ENCODE measurements at places on chromosomes 3 and 15.

DNA sequence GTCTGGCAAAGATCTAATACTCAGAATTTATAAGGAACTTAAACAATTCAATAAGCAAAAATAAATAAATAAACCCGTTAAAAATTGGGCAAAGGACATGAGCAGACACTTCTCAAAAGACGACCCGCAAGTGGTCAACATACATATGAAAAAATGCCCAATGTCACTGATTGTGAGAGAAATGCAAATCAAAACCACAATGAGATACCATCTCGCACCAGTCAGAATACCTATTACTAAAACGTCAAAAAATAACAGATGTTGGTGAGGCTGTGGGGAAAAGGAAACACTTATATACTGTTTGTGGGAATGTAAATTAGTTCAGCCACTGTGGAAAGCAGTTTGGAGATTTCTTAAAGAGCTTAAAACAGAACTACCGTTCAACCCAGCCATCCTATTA lies 188.0 kb upstream of the MRPL3 start:
- no peak for DNase-seq

- DNase-seq, result no peak
Observed at GRCh38 chr3:145224886-145225285, 936.1 kb downstream of the PLOD2 start.

DNA sequence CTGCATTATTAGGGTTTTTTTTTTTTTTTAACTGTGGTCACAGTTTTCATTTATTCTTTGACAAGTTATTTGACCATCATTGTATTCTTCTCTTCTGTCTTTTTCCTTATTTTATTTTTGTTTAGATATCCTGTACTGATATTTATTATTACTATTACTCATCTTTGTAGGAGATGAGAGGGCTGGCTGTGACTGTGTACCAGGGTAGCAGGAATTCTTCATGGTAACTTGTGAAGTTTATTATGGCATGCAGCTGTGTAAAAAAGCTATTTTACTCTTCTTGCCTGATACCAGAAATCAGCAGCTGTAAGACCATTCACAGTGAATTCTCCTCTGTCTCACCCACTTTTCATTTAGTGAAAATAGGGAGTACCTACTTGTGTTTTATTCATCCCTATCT lies 44.5 kb downstream of the ATP6V1A start:
- DNase-seq, result no peak

GRCh38 chr3:99637368-99638111 lies 854 bp upstream of the COL8A1 start:
- peak; percentile 73 for DNase-seq

GRCh38 chr3:197256104-197256503 lies 42.3 kb downstream of the DLG1 start:
- DNase-seq, result no peak

DNA sequence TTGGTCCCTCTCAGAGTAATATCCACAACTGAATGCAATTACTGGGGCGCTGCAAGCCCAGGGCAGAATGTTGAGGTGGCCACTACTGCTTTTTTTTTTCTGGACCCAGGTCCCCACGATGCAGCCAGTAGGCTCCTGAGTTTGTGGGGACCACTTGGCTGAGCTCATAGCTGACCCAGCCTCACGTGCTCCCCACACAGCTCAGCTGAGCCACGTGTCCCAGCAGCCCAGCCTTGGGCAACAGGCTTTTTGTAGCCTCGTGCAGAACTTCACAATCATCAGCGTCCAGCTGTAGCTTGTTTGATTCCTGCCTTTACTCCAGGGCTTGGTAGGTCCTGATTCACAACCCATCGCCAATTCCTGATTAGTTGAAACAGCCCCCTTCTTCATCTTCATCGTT lies 117.3 kb downstream of the ETFA start:
- no peak for DNase-seq

DNA sequence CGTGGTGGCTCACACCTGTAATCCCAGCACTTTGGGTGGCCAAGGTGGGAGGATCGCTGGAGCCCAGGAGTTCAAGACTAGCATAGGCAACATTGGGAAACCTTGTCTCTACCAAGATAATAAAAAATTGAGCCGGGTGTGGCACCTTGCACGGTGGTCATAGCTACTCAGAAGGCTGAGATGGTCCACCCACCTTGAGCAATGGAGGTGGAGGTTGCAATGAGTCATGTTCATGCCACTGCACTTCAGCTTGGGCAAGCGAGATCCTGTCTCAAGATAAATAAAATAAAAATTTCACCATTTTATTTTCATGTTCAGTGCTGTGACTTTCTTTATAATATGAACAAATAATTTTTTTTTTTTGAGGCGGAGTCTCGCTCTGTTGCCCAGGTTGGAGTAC lies 12.5 kb downstream of the MAPK6 start:
- no peak for DNase-seq

DNA sequence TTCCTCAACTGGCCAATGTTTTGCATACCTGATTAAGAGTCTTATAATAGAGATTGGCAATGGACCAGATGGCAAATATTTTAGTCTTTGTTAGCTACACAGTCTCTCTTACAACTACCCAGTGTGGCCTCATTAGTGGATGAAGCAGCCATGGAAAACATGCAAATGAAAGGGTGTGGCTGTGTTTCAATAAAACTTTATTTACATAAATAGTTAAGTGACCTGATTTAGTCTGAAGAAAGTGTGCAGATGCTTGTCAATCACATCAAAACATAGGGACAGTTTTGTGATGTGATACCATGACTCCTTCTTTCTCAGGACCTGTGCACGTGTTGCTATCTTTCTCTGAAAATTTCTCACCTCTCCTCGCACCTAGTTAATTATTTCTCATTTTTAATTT lies 309.8 kb upstream of the GRM7 start:
- no peak for DNase-seq

GRCh38 chr15:71280206-71280605 lies 164.9 kb downstream of the THSD4 start:
- no peak for DNase-seq

GRCh38 chr3:58038675-58039292 lies 30.6 kb downstream of the FLNB start:
- no peak for DNase-seq

- no peak for DNase-seq
Observed at GRCh38 chr15:43283526-43283925, 16.8 kb upstream of the TGM5 start.

Data from umbilical cord (tissue), 2 donors.